ENCODE measurements at places on chromosomes 7 and 10. TPM values are rescaled to one million over a fixed set of nuclear protein-coding genes. Genes with fewer than 3 reads are reported as not detected.

DNA sequence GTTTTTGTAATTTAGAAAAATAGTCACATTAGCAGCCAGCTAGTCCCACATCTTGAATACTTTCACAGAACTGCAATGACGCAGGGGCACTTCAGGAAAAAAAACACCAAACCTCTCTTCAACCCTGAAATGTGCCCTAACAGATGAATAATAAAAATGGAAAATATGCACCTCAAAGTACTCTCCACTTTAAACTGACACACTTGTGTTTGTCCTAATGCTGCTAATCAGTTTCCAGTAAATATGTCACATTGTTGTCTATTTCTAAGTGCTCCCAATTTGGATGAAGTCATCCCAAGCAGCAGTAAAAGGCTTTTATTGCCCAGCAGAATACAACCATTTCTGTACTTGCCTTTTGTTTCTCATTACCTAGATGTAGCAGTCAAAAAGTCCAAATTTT lies 86.7 kb downstream of the PARD3 start:
- DNase-seq: no peak

DNA sequence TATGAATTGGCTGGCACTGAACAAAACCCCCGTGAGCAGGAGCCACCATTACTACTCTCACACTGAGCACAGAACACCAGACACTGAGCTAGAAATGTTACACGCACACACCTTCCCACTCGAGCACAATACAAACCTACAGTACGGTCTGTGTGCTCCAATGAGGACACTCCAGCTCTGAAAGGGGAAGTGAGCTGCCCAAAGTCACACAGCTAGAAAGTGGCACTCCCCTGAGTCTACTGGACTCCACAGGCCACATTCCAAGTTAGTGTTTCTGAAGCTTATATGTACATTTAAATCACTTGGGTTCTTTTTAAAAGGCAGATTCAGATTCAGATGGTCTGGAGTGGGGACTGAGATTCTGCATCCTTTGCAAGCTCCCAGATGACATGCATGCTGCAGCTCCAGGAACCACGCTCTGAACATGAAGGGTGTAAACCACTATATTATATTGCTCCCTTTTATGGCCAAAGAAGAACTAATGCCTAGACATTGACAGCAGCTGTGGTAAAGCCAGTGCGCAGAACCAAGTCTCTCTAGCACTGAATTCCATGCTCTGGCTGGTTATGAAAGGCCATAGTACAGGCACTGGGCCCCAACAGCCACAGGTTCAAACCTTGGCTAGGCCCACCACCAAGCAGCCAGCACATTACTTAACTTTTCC lies 77.1 kb downstream of the FRMPD2 start:
- DNase-seq: no peak

DNA sequence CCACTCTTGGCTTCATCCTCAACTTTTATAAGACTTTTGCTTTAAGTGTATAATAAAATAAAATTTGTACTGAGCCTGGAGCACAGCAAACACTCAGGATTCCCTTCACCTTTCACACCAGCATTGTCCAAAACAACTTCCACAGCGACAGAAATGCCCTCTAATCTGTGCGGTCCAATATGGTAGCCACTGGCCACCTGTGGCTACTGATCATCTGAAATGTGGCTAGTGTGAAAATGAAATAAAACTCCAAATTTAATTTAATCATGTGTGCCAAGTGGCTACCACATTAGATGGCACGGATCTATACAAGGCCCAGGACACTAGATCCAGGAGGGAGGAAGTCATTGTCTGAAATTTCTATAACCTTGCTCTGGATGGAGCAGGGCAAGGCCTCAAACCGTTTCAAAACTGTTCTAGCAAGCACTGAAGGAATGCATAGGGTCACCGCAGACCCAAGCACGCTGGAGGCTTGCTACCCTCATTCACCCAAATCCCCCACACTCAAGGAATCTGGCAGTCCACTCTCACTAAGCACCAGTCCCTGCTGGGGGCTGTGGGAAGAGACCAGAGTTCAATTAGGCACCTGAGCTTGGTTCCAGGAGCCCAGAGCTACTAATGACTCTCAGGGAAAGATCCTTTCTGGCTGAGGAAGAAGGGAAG lies 6.3 kb upstream of the MYO1G start:
- DNase-seq: no peak

The FOXP2 gene
- 6.5 TPM for total RNA-seq

The DHX32 gene
- 32.1 TPM for total RNA-seq

The CUZD1 gene
- 0.19 TPM for total RNA-seq

The ZFAND4 gene
- 6.0 TPM for total RNA-seq

All from psoas muscle (tissue), 8 donors.